Mesothelial cell of epicardium (in vitro differentiated cells): ENCODE measurements at places on chromosomes 11 and 22.

- DNase-seq: no peak
These were observed 135.9 kb downstream of the FAM76B start for GRCh38 chr11:95653680-95654079.

DNA sequence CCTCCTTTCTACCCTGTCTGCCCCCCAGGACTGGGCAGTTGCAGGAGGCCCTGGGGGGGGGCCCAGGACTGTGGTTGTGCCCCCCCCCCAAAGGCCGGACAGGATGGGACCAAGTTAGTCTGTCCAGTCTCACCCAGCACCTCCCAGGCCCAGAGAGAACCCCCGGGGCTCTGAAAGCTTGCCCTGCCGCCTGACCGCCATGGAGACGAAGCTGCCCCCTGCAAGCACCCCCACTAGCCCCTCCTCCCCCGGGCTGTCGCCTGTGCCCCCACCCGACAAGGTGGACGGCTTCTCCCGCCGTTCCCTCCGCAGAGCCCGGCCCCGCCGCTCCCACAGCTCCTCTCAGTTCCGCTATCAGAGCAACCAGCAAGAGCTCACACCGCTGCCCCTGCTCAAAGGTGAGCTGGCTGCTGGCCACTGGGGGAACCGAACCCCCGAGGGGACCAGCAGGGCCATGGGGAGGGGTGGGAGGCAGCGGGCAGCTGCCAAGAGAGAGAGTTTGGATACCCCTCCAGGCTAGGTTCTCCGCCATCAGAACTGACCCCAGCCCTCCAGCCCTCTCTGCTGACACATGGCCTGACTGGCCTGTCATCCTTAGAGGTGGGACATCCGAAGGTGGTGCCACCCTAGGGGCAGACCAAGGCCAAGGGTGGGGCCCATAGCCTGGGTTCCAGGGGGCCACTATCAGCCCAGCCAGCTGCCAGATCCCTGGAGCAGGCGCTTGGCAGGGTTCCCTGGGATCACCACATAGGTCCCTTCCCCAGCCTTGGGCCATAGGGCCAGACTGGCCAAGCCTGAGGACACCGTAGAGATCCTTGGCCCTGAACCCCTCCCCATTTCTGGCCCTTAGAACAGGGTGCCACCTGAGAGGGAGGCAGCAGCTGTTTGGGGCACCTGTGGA is 1.3 kb downstream of the PPP2R5B start:
- no peak for DNase-seq

DNA sequence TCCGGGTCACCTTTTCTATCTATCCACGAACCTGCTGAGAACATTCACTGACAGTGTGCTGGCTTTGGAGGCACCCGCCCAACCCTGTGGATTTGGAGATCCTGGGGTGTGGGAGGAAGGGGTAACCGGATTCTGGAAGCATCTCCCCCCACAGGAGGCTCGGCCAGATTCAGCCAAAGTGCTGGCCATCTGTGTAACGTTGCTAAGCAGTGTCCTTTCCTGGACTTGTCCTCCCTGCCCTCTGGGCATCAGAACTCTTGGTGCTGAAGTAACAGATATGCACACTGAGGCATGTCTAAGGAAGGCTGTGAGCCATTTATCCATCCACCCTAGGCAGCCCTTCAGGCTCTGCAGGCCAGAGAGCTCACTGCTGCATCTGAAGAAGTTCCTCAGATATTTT is 85.7 kb downstream of the SNX19 start:
- no peak for DNase-seq

GRCh38 chr11:5505363-5506048 is 4.3 kb downstream of the UBQLN3 start:
- DNase-seq: no peak

- no peak for DNase-seq
These were observed 508.4 kb upstream of the LUZP2 start for GRCh38 chr11:23988381-23989006.

GRCh38 chr11:7016011-7016410 is 4.1 kb downstream of the ZNF214 start:
- DNase-seq: no peak

DNA sequence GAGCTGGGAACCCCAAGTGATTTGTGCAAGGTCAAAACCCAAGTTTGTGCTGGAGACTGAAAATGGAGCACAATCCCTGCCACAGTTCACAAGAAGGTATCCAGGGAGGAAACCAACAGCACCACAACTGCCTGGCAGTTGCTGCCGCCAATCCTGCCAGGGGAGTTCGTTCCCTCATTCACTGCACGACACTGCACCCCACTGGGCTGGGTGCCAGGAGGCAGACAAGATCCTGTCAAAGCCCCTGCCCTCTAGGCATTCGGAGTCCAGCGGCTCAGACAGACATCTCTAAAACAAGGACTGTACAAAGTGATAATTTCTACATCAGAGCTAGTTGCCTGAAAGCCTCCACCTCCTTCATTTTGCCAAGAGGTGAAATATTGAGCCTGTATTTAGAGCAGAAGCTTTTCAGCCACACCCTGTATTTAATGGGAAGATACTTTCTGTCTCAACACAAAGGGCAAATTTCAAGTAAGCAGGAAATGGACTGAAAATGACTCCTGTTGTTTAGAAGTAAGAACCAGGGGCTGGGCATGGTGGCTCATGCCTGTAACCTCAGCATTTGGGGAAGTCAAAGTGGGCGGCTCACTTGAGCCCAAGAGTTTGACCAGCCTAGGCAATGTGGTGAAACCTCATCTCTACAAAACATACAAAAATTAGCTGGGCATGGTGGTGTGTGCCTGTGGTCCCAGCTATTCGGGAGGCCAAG is 277.4 kb upstream of the NARS2 start:
- no peak for DNase-seq

GRCh38 chr11:18485913-18486528 is 30.4 kb downstream of the LDHAL6A start:
- DNase-seq: no peak

GRCh38 chr11:20049231-20049630 is 111.0 kb downstream of the DBX1 start:
- no peak for DNase-seq

DNA sequence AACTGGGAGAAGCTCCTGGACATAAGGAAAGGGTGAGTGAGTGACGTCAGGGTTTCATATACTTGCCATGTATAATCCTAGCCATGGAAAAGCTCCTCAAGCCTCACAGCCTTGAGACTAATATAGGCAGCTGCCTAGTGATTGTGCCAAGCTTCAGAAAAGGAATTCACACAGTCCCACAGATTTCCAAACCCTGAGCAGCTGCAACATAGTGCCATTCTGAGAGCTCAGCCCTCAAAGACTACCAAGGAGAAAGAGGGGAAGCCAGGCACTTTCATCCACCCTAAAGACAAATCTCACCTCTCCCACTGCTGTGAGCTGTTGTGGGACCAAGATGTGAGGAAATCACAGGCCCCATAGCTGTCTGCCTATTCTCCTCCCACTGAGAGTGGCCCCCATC is 707.9 kb upstream of the ANO5 start:
- no peak for DNase-seq

DNA sequence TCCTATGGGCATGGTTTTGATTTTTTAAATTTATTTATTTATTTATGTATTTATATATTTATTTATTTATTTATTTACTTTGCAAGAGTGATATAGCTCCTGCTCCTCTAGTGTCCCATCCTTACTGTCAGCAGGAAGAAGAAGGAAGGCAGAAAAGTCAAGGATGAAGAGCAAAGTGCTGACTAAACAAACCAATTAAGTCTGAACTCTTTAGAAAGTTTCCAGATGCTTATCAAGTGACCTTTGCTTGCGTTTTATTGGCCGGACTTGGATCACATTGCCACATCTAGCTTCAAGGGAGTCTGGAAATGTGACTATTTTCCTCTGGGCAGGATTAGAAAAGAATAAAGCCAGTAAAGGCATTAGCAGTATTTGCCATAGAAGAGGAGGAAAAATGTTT is 8.7 kb upstream of the OR4B1 start:
- DNase-seq: no peak
